ENCODE measurements at places on chromosomes 5 and 9.
A peak's percentile ranks its signal among the peaks of the same experiment; 100 is the strongest.

DNA sequence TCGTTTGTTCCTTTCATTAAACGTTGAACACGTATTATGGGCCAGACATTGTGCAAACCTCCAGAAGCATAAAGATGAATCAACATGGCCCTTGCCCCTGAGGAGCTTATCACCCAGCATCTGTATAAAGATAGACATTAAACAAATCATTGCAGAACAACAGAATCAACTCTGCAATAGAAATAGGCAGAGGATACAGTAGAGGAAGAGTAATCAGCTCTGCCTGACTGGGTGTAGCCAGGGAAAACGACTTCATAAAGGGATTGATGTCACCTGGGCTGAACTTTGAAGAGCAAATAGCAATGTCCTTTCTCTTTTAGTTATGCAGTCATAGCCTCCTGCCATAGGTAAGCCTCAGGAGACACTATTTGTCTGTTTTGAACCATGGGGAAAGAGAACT lies 13.4 kb downstream of the RGS7BP start:
- DNase-seq: no peak

GRCh38 chr5:50929174-50929573 lies 262.7 kb downstream of the PARP8 start:
- no peak for DNase-seq

DNA sequence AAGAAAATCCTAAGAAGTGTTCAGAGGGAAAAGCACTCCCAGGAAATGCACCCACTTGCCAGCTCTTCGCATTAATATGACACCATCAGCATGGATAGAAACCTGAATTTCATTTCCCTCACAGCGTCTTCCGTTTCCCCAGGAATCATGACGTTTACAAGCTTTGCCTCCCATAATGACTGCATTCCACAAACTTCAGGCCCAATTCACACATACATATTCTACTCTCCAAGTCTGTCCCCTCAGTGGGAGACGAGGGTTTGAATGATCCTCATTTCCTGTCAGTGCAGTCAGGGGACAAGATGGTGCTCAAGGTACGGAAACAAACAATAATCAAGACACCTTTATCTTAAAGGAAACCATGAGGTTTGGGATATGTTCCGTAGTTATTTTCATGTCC lies 44.9 kb upstream of the MAN2A1 start:
- DNase-seq: no peak

DNA sequence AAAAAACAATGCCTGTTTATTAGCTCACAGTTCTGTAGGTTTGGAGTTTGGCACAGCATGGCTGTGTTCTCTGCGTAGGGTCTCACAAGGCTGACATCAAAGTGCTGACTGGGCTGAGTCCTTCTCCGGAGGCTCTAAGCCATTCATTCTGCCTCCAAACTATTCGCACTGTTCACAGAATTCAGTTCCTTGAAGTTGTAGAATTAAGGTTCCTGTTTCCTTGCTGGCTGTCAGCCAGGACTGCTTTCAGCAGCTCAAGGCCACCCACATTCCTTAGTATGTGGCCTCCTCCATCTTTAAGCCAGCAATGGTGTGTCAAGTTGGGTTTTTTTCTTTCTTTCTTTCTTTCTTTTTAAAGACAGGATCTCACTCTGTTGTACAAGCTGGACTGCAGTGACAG lies 161.9 kb downstream of the CDH6 start:
- DNase-seq: no peak

- no peak for DNase-seq
These were observed 41.4 kb upstream of the DNAH5 start for GRCh38 chr5:13985731-13986418.

GRCh38 chr9:91986248-91986647 lies 36.2 kb upstream of the ROR2 start:
- no peak for DNase-seq

- DNase-seq: no peak
These were observed 56.1 kb downstream of the WDR70 start for GRCh38 chr5:37435261-37435660.

DNA sequence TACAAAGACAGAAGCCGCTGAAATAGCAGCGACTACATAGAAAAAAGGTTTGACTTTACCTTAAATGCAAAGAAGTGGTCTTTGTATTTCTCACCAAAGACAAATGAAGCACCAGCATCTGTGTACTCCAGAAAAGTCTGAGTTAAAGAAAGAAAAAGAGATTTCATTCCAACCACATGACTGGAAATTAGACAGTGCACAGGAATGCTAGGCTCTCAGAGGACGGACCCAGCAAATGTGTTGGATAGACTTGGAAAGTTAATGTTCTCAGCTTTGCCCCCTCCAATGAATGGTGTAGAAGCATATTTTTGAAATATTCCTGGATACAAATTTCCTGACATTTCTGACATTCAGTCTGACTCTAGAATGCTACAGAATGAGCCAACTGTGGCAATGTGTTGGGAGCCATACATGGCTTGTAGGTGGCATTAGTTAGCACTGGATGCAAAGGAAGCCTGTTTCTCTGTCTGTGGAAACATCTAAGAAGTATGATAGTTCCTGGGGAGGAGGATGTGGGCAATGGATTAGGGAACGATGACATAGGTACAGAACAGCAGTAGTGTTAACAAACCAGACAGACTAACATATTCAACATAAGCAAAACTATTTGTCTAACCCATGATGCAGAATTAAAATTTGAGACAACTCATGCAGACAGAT lies 43.3 kb downstream of the SLC28A3 start:
- DNase-seq: no peak

GRCh38 chr5:3905521-3905920 lies 309.9 kb downstream of the IRX1 start:
- no peak for DNase-seq

DNA sequence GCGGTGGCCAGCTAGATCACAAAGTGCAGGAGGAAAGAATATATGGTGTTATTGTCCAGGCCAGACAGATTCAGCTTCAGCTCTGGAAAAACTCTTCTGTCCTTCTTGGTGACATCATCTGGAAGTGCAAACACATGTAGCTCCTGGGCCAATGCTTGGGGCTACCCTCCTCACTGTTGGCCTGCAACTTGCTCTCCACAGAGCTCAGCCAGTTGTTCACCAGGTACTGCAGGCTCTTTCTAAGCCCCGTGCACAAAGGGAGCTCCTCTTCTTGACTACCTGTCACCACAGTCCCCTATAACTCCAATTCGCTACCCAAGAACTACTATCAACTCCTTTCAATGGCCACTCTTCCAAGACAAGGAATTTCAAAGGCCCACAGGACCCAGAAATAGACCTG lies 1175.9 kb upstream of the CDH9 start:
- no peak for DNase-seq

GRCh38 chr9:20472342-20473045 lies 149.8 kb downstream of the MLLT3 start:
- DNase-seq: no peak

- DNase-seq: no peak
These were observed 66.8 kb upstream of the RAD23B start for GRCh38 chr9:107216329-107216728.

GRCh38 chr5:81980160-81980559 lies 8.3 kb downstream of the ATG10 start:
- DNase-seq: no peak

GRCh38 chr5:126780165-126780827 lies 3.4 kb downstream of the LMNB1 start:
- DNase-seq: peak; percentile 50

GRCh38 chr9:71824257-71824656 lies 55.9 kb upstream of the CEMIP2 start:
- no peak for DNase-seq

- DNase-seq: no peak
These were observed 235.7 kb upstream of the HAPLN1 start for GRCh38 chr5:83956386-83956785.

- DNase-seq: no peak
These were observed 345.7 kb downstream of the SPATA31D1 start for GRCh38 chr9:82334286-82334685.

GRCh38 chr9:125797930-125798329 lies 50.8 kb downstream of the PBX3 start:
- no peak for DNase-seq

DNA sequence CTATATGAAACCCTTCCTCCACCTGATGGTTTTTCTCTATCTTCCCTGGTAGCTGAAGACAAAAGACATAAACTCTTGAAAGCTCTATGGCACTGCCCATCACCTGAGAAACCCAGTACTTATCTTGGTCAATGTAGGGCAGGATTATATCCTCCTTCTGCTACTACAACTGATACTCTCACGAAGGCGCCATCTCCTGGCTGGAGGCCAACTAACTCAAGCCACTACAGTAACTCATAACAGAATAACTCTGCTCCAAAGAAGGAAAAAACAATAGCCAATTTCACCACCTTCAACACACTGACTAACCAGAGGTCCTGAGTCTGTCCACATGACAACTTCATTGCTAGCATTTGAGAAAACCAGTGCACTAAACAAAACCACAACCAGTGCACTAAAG lies 409.2 kb downstream of the CETN3 start:
- DNase-seq: peak; percentile 42

DNA sequence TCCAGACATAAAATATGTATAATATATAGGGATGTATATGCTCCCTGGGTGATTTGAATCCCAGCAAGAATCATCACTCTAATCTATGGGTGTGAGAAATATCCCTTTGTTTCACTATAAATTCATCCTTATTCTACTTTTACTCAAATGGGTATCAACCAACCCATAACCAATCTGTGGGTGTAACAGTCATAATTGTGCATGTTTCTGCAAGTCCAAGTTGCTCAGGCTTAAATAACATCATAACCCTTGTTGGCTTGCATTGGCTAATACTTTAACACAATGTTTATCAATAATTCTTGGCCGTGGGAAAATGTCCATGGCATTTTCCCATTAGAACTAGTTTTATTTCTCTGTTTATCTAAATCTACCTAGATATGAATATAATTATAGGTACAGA lies 530.5 kb upstream of the TLE4 start:
- no peak for DNase-seq

DNA sequence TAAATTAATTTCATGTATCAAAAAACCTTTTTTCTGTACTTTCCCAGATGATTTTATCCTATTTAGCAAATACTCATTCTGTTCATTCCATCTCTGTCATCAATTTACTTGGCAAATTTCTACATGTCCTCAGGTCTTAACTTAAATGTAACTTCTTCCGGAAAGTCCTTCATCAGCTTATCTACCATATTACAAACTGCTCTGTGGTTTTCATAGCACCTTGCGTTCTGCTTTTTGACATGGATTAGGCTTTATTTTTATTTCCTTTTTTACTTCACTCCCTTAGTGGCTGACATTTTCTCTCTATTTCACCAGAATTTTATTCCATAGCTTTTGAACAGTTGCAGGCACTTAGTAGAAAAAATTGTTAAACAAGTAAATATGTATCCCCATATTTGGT lies 1040.8 kb downstream of the TAF11L14 start:
- DNase-seq: no peak

DNA sequence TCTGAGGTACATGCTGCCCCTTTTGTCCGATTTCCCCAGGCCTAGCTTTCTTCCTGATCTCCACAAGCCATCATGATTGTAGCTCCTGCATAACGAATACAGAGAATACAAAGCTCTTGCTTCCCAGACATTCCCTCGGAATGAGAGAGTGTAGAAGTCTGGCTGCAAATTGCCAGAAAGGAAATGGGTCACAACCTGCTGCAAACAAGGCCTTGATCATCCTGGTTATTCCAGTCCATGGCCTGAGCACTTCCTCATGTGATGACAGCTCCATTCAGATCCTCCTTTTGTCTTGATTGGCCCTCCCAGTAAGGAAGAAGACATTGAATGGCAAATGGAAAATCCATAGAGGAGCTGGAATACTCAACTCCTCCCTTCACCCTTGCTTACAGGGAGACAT lies 136.0 kb upstream of the ADRA1B start:
- DNase-seq: no peak

- DNase-seq: no peak
These were observed 233.2 kb upstream of the RASEF start for GRCh38 chr9:83296123-83296522.

DNA sequence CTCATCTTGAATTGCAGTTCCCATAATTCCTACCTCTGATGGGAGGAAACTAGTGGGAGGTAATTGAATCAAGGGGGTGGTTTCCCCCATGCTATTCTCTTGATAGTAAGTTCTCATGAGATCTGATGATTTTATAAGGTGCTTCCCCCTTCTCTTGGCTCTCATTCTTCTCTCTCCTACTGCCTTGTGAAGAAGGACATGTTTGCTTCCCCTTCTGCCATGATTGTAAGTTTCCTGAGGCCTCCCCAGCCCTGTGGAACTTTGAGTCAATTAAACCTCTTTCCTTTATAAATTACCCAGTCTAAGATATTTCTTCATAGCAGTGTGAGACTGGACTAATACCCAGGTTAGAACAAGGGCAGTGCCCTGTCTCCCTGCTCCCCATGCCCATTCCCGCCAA lies 7.5 kb upstream of the TRIO start:
- DNase-seq: no peak

DNA sequence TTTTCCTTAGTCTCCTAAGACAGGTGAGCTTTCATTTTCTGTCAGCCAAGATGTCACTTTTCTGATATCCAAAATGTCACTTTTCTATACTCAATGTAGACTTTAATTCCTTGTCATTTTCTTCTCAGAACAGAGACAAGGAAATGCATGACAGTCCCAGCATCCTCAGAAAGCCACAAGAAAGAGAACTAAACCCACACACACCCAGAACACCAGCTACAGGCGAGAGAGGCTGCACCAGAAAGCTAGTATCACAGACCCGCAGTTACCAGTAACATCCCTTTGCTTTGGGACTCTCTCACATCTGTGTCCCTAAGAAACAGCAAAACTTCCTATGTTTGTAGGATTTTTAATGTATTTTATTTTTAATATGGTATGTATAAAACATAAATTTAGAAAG lies 17.1 kb downstream of the TRMO start:
- DNase-seq: no peak
